Fibroblast of the aortic adventitia (primary cell): ENCODE measurements at places on chromosomes 2 and 18. TPM values are rescaled to one million over a fixed set of nuclear protein-coding genes. Genes with fewer than 3 reads are reported as not detected.

GRCh38 chr2:8234757-8235374, 447.0 kb upstream of the ID2 start:
- no peak for DNase-seq

DNA sequence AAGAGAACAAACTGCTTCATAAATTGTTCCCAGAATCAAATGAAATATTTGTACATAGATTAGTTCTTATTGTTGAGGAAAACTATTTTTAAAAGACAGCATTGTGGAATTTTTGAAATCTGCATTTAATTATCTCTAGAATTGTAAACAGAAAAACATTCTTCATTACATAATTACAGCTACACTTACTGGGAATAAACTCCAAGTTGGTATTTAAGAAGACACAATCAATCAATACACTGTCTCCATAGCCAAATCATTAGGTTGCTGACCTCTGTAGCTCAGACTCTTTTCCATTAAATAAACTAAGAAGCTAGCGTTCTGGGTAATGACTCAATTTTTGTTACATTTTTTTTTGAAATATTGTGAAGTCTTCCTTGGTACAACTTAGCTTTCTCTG, 70.2 kb upstream of the PIEZO2 start:
- DNase-seq: no peak

DNA sequence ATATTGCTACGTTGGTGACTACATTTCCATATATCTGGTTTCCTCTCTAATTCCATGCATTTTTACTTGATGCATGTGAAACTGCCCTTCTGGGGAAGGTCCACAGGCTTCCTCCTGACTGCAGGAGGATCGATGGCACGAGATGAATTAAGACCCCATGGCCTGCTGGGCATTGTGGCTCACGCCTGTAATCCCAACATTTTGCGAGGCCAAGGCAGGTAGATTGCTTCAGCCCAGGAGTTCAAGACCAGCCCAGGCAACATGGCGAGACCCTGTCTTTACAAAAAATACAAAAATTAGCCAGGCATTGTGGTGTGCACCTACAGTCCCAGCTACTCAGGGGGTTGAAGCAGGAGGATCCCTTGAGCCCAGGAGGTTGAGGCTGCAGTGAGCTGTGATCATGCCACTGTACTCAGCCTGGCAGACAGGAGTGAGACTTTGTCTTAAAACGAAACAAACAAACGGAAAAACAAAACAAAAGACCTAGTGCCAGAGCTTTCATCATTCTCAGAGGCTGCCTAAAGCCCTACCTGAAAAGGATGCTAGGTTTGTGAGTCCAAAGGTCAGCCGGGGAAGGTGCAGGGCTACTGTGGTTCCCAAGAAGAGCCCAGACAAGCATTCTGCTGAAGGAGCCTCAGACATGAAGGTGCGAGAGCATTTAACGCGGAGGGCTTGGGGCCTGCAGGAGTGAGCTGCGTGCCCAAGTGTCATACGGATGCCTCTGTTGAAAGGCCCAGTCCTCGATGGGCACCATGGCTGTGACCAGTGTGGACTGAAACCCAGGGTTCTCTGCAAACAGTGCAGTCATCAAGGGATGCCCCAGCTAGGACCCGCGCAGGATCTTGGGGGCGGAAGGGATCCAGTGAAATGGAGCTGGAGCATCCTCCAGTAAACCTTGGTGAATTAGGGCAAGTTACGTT, 21.6 kb downstream of the GPR55 start:
- no peak for DNase-seq

GRCh38 chr2:959457-959856, 8.8 kb downstream of the SNTG2 start:
- DNase-seq: no peak

DNA sequence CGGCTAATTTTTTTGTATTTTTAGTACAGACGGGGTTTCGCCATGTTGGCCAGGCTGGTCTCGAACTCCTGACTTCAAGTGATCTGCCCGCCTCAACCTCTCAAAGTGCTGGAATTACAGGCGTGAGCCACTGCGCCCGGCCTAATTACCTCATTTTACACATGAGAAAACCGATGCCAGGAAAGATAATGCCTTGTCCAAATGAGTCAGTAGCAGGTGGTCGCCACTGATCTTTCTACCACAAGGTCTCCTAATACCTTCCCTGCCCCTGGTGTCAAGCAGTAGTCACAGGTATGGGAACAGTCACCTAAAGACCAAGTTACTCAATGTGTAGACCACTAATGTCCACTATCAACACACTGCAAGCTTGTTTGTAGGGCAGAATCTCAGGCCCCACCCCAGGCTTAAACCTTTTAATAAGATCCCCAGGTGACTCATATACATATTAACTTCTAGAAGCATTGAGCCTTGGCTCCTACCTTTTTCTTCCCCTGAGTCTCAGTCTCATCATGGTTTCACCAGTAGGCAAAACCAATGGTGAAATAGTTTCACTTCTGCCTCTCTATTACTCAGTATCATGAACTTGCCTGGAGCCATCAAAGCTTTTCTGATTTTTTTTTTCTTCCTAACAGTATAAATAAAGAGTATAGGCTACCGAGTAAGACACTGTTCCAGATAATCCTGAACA, 6.9 kb upstream of the EPB41L5 start:
- DNase-seq: no peak

DNA sequence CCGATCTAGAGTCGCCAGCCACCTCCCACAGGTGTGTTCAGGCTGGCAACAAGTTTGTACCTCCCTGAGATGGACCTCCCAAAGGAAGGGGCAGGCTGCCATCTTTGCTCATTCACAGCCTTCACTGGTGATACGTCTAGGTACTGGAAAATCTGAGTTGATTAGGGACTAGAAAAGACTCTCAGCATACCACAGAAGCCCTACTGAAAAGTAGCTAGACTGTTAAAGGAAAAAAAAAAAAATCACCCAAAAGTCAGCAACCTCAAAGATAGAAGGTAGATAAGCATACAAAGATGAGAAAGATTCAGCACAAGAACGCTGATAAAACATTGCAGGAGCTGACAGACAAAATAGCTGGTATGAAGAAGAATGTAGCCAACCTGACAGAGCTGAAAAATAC, 128.6 kb upstream of the WDR75 start:
- no peak for DNase-seq

DNA sequence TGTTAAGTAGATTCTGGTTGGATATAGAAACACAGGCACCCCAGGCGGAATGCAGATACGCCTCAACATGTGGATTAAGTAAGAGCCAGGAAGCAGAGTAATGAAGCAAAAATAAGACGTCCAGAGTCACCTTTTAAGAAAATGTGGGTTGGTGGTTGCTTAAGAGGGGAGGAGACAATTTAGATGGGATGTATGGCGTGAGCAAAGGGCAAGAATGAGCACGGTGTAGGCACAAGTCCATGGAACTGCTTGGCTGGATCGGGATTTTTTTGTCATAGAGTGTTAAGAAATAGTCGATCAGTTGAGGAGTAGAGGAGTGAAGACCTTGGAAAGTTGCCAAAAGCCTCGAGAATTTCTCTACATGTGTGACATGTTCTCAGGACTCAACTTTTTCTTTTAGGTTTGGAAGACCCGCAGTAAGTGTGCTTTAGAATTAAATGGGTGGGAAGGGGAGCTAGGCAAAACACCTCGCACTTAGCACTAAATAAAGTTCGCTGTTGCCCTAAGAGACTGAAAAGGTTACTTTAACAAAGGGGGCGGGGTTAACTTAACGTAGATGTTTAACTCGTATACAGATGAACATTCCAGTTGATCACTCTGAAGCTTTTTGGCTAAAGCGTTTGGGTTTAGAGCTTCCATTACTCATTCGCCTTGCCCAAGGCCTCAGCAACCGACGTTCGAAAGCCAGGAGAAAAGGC, 716 bp upstream of the SLC39A10 start:
- no peak for DNase-seq

DNA sequence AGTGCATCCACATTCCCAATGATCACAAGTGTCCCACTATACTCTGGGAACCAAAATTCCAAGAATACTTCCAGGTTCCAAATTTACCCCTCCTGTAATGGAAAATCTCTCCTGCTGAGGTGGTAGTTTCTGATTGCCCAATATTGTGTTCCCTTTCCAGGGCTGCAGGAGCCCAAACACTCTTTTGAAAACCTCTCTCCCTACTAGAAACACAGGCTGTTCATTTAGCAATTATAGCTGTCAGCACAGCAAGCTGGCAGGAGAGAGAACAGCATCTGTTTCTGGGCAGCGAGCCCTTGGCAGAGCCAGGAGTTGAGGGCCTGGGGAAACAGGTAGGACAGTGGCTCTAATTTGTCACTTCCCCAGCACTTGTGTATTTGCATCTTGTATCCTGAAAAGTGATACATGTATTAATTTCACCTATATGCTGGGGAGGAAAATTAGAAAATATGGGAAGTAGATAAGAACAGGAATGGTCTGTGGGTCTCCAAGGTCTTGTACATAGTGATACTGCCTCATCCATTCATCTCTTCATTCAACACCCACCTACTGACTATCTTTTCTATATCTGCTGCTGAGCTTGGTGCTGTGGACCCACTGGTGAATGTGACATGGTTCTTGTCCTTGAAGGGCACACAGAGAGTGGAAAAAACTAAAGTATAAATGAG, 16.9 kb upstream of the PAIP2B start:
- no peak for DNase-seq

DNA sequence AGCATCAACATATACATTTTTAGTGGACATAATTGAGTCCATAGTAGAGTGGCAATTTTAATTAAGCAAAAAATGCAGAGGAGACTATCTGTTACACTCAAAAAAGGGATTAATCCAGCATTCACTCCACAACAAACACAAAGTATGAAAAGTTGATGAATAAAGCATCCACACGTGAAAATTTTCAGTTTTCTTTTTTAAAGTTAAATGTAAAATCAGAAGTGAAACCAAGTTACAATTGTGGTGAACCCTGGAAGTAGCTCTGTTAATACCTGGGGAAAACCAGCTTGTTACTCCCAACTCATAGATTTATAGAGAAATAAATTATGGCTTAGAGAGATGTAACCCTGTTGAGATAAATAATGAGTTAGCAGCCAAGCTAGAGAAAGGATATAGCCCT, 807.8 kb downstream of the TRIB2 start:
- DNase-seq: no peak

DNA sequence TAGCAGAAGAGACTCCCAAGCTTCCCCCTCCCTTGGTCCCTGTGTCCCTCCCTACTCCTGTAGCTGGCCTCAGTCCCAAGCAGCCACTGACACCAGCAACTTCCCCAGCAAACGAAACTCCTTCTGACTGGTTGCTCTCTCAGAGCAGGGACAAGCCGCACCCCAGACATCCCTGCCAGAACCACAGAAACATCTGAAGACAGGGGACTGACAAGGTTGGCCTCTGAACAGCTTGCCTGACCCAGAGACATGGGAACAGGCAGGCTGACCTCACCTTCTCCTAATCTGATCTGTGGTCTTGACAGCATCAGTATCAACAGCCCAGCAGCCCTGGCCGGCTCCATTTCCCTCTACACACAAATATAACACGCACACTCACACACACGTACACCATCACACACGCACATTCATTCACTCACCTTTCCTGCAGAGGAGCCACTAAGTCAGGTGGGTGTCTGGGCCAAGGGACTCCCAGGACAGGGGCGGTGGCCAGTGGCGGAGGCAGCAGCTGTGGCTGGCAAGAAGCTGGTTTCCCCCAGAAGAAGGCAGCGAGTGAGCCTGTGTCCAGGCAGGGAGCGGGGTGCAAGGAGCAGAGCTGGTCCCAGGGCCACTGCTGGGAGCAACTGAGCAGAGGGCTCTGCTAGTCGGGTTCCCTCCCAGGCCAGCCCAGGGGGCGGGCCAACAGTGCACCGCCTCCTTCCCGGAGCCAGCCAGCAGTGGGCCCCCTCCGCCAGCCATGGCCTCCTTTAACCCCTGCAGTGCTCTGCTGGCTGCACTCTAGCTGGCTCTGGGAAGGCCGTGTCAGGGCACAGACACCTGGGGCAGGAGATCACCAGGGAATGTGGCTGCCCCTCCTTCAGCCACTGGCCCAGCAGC, 59.1 kb downstream of the TNS1 start:
- peak; percentile 45 for DNase-seq

GRCh38 chr18:49094979-49095632, 144.3 kb upstream of the SMAD7 start:
- peak; percentile 92 for DNase-seq

GRCh38 chr2:212733273-212733672, 194.7 kb upstream of the ERBB4 start:
- DNase-seq: no peak

- no peak for DNase-seq
Observed at GRCh38 chr2:233503481-233503880, 63.1 kb downstream of the USP40 start.

- no peak for DNase-seq
Observed at GRCh38 chr2:240165034-240165433, 24.6 kb upstream of the OTOS start.

DNA sequence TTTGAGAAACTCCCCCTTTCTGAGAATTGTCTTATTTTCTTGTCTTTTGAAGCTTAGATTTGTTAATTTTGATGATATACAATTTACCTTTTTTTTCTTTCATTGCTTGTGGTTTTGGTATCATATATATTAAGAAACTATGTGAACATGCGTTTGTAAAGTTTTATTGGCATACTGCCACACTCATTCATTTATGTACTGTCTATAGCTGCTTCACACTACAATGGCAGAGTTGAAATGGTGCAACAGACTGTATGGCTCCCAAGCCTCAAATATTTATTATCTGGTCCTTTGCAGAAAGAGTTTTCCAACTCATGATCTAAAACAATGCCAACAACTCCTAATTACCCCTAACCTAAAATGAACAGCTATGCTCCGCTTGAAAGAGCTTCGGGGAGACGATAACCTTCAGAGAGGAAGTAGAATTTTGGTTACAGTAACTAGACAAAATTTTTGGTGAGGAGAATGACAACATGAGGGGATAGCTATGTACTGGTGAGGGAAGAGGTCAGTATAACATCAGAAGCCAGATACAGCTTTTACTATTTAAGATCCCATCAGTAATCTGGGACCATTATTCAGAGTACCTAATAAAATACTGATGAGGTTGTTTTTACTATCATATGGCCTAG, 16.1 kb downstream of the PPP3R1 start:
- DNase-seq: no peak

DNA sequence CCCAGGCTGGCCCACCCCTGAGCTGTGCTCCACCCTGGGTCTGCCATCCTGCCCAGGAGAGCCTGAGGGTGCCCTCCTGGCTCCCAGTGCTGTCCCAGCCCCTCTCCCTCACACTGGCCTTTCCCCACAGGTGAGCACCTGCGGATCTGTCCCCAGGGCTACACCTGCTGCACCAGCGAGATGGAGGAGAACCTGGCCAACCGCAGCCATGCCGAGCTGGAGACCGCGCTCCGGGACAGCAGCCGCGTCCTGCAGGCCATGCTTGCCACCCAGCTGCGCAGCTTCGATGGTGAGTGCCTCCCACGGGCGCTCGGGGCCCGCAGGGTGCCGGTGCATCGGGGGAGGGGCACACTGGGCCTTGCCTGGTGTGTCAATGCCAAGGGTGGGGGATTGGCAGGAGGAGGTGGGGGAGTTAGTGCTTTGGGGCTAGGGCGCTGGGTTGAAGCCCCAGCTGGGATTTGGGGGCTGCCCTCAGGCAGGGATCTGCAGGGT, 23.5 kb downstream of the GPC1 start:
- DNase-seq: no peak

GRCh38 chr2:159936471-159936870, 125.9 kb downstream of the PLA2R1 start:
- DNase-seq: no peak

- DNase-seq: no peak
Observed at GRCh38 chr2:29898999-29899398, 22.4 kb downstream of the ALK start.

GMPPA gene
- total RNA-seq: 16.6 and 66.3 TPM in 2 replicates

CIDEA gene
- not detected in 2 replicates for total RNA-seq

TNFAIP6 gene
- total RNA-seq: 47.3 and 51.9 TPM in 2 replicates

PROM2 gene
- 0.18 and 0.33 TPM in 2 replicates for total RNA-seq

ABHD1 gene
- 0.09 TPM in 1 of 2 replicates, not detected in the other for total RNA-seq

SLC5A7 gene
- total RNA-seq: not detected in 2 replicates

SP140 gene
- total RNA-seq: 0.09 and 0.41 TPM in 2 replicates

REG3G gene
- total RNA-seq: not detected in 2 replicates

CCDC68 gene
- 0.16 and 7.4 TPM in 2 replicates for total RNA-seq

GALR1 gene
- under 0.01 TPM in 1 of 2 replicates, not detected in the other for total RNA-seq
